ENCODE measurements at places on chromosomes 4 and X.

GRCh38 chr4:55887594-55887993, 34.1 kb downstream of the EXOC1 start:
- no peak for DNase-seq

GRCh38 chr4:4384837-4385236, 2.1 kb upstream of the NSG1 start:
- DNase-seq = no peak

DNA sequence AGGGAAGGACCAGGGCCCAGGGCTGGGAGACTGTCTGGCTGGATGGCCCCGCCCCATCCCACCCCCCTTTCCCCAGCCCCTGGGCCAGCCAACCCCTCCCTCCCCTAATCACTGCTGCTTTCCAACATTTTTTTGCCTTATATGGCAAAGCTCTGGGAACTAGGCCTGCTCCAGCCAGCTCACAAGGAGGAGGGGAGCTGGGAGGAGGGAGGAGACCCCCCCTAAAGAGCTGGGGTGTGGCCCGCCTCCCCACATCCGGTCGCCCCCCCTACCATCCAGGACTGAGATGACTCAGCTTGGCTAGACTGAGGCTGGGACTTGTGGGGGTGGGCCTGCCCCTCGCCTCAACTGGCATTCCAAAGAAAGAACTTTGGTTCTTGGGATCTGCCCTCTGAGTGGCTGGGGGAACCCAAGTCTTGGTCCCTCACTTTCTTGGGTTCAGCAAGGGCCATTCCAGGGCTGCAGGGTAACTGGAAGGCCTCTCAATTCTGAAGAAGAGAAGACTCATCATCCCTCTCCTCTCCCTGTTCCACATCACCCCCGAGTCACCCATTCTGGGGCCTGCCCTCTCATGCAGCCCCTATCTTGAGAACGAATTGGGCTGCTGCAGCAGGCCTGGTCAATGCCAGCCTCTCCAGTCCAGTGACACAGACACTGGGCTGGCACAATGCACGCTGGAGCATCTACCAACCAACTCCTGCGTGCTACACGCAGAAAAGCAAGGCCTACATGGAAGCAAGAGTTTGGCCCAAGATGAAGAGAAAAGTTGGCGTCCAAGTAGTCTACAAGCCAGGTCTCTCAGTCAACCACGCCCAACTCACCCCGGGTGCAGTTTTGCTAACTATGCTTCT, 4.8 kb downstream of the FLNA start:
- DNase-seq = peak; percentile 74

GRCh38 chr4:158053086-158053485, 119.7 kb downstream of the GASK1B start:
- DNase-seq = no peak

GRCh38 chrX:2424317-2424716, 76.5 kb downstream of the DHRSX start:
- DNase-seq = no peak

GRCh38 chr4:115278830-115279229, 165.4 kb upstream of the NDST4 start:
- DNase-seq = no peak

DNA sequence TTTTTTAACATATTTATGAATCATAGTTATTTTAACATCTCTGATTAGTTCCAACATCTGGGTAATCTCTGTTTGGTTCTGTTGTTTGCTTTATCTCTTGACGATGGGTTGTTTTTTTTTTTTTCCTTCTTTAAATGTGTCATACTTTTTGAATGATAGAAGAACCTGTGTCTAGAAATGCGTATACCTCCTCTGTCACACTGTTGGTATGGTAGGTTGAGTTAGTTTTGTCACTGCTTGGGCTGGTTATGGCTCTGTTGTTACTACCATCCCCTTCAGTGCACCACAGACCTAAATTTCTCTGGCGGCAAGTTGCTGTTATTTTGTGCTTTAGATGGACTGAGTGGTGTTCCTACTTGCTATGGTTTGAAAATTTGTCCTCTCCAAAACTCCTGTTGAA, 16.8 kb downstream of the STIM2 start:
- DNase-seq = no peak

DNA sequence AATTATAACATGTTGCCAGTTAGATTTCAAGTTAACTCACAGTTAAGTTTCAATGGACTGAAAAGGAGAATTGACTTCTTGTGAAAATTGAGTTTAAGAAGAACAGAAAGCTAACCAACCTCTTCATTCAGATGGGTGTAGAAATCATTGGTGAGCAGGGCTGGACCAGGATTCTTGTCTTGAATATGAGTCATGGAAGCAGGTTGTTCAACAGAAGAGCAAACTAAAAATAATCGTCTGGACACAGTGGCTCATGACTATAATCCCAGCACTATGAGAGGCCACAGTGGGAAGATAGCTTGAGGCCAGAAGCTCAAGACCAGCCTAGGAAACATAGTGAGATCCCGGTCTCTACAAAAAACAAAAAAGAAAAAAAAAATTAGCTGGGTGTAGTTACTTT, 98.2 kb downstream of the ARSJ start:
- no peak for DNase-seq

GRCh38 chrX:6708676-6709380, 173.9 kb upstream of the VCX3A start:
- no peak for DNase-seq

DNA sequence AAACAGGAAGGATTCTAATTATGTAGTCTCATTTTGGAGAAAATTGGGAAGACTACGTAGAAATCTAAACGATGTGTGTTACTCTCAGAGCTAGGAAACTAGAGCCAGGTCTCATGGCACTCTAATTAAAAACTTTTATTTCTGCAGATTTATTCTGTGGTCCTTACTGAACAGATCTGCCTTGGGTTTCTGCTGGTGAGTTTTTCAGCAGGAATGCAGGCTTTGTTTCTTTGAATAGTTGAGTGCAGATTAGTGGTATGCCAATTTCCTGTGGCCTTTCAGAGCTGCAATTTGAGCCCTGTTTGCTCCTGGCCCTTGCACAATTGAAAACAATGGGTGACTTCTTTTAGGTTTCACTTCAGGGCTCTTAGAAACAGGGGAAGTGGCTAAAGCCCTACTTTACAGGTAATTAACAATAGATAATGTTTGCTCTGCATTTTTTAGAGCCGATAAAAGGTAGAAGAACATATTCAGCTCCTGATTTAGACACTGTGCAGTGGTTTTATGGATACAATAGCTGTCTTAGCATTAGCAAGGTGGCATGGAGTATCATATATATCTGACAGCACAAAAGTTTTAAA, 21.8 kb downstream of the SPRY1 start:
- DNase-seq = no peak

- DNase-seq = no peak
These were observed 322.4 kb downstream of the ARHGAP10 start for GRCh38 chr4:148054275-148054674.

GRCh38 chr4:159212675-159213293, 109.9 kb downstream of the RAPGEF2 start:
- DNase-seq = no peak

GRCh38 chrX:26597981-26598380, 382.0 kb downstream of the MAGEB5 start:
- no peak for DNase-seq

DNA sequence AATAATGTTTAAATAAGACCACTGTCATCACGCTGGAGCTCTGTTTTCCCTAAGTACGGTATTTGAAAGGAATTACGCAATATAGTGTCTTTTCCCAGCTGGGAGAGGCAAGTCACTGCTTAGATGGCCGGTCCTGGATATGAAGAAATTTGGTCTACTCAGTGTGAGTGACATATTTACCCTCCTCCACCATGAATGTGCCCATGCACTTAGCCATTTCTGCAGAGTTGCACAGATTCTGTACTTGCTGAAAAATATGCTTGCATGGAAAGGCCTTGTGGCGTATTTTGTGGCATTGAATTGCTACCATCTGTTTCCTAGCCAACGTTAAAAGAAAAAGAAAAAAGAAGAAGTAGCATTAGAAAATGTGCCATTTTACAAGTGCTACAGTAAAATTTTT, 73.1 kb downstream of the ADGRL3 start:
- no peak for DNase-seq

- no peak for DNase-seq
These were observed 1279.7 kb downstream of the PCDH7 start for GRCh38 chr4:31999848-32000247.

- DNase-seq = no peak
These were observed 5.9 kb upstream of the FAM184B start for GRCh38 chr4:17787315-17787714.

- no peak for DNase-seq
These were observed 330.8 kb upstream of the KLF3 start for GRCh38 chr4:38333219-38333618.

- no peak for DNase-seq
These were observed 80.6 kb downstream of the VCX2 start for GRCh38 chrX:8090482-8090881.

DNA sequence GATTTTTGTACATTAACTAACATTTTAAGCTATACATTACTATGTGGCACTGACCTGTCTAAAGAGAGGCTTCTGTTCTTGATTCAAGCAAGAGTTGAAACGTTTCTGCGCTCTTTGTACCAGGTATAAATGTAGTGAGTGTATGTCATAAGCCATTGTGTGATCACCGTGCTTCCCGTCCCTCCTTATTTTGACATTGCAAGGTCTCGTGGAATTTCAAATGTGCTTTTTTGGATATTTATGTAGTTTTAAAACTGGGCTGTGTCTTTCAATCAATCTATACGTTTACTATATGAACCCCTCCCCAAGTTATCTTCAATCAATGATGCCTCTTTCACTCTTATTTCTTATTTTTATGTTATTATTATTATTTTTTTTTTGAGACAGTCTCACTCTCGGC, at the start of gene KLHL15:
KLHL15 (minus strand) TSS at position 101 of the 400 bp plus-strand sequence. CDS start 20,493 bp downstream, outside the sequence.
- DNase-seq = no peak

Data from HS-27A (cell line).